Activated T-cell treated with anti-CD3 and anti-CD28 coated beads, Interleukin-2, amount 50 U/mL, for 48 hours (primary cell): ENCODE measurements at places on chromosomes 3 and 15.
A peak's percentile ranks its signal among the peaks of the same experiment; 100 is the strongest.

- DNase-seq, result no peak
Measured at GRCh38 chr15:58671186-58671585, 78.3 kb downstream of the ADAM10 start.

DNA sequence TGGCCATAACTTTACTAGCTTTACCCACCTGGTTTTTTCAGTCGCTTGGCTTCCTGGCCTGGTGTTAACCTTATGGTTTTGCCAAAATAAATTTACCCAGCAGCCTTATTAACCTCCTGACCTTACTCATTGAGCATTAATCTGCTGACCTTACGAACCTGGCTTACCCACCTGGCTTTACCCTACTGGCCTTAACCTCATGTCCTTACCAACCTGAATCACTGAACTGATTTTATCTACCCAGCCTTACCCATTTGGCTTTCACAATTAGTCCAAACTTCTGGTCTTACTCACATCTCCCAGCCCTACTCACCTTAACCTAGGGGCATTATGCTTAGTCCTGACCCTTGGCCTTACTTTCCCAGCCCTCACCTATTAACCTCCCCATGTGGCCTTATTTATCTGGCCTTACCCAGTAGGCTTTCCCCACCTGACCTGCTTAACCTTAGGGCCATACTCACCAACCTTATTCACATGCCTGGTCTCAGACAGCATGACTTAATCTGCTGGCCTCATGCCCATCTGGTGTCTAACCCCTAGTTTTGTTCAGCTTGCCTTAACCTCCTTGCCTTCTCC, 93.4 kb downstream of the IL12A start:
- DNase-seq, result no peak

DNA sequence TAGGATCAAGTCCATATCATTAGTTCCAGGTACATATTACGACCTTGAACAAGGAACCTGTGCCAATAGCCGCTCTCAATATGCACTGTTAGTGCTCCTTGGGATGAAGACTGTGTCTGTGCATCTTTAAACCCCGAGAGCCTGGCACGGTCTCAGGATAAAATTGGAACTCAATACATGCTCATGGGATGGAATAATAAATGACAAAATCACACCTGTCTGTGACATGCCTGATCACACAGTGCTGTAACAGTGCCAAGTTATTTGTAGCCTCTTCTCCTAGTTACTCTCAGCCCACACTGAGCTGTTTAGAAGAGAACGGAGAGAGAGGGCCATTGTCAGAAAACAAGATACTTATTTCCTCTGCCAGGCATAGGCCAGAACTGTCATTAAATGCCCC, 82.2 kb downstream of the SSR3 start:
- no peak for DNase-seq

DNA sequence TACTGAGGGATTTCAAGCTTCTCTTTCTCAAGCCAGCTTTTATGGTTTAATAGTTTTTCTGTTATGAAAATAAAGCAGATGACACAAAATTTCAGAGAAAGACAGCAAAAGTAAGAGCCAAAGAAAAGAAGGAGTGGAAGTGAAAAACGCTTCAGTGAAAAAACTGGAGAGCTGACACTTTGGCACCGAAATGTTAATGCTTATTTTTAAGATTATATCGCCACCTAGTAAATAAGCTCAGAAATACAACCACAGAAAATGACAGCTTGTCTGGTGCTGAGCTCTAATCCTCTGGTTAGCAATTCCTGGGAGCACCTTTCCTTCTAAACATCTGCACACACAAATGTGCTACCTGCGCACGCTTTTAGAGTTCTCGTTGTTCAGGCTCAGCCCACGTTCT, 101.6 kb downstream of the ZPLD1 start:
- no peak for DNase-seq

DNA sequence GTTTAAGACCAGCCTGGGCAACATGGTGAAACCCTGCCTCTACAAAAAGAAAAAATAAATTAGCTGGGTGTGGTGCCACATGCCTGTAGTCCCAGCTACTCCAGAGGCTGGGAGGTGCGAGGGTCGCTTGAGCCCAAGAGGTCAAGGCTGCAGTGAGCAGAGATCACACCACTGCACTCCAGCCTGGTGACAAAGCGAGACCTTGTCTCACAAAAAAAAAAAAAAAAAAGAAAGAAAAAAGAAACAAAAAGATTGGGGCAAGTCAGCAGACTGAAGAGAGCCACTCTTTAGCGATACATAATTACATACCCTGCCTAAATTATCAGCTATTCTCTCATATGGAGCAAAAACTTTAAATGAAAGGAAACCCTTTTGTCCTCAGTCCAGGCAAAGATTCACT, 53.6 kb upstream of the MAP3K13 start:
- DNase-seq, result no peak

GRCh38 chr15:88890495-88890894, 4.8 kb downstream of the HAPLN3 start:
- DNase-seq, result no peak

- DNase-seq, result no peak
Measured at GRCh38 chr15:101193120-101193644, 58.7 kb downstream of the CHSY1 start.

DNA sequence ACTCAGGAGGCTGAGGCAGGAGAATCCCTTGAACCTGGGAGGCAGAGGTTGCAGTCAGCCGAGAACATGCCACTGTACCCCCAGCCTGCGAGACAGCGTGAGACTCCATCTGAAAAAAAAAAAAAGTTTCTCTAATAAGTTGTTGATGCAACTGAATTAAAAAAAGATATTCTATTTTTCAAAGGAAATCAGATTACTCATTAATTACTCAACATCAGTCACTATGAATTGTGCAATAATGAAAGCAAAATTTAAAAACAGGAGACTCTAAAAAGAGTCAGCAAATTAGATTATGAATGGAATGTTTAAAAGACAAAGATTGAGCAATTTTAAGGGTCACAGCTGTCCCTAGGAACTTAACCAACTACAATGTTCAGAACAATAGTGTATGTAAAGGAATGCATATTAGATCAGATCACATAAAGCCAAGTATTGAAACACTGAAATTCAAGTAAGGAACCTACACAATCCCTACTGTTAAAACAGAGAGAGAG, 60.2 kb upstream of the SLC4A7 start:
- peak; percentile 20 for DNase-seq

GRCh38 chr3:44795197-44795596, 33.6 kb downstream of the KIF15 start:
- DNase-seq, result no peak

GRCh38 chr3:178718995-178719635, 182.9 kb downstream of the KCNMB2 start:
- DNase-seq, result no peak

GRCh38 chr3:176505878-176506621, 691.2 kb downstream of the TBL1XR1 start:
- no peak for DNase-seq

- no peak for DNase-seq
Measured at GRCh38 chr15:74754593-74755215, 6.1 kb downstream of the CYP1A2 start.

GRCh38 chr15:28997791-28998190, 112.0 kb downstream of the APBA2 start:
- DNase-seq, result no peak

DNA sequence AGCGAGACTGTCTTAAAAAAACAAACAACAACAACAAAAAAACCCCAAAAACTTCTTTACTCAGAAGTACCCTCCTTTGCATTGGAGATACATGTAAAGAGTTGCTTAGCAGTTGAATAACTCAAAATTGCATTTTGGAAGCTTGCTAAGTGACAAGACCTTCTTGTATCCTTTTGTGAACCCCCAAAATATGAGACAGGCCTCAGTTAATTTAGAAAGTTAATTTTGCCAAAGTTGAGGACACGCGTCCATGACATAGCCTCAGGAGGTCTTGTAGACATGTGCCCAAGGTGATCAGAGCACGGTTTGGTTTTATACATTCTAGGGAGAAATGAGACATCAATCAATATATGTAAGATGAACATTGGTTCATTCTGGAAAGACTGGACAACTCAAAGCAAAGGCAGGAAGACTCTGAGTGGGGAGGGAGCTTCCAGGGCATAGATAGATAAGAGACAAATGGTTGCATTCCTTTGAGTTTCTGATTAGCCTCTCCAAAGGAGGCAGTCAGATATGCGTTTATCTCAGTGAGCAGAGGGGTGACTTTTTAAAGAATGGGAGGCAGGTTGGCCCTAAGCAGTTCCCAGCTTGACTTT, 1.7 kb upstream of the ARF4 start:
- DNase-seq, result no peak

- DNase-seq, result no peak
Measured at GRCh38 chr15:83753872-83754493, 100.1 kb downstream of the ADAMTSL3 start.
